Occipital lobe (tissue), 3 donors: ENCODE measurements at places on chromosomes 13 and 19.

DNA sequence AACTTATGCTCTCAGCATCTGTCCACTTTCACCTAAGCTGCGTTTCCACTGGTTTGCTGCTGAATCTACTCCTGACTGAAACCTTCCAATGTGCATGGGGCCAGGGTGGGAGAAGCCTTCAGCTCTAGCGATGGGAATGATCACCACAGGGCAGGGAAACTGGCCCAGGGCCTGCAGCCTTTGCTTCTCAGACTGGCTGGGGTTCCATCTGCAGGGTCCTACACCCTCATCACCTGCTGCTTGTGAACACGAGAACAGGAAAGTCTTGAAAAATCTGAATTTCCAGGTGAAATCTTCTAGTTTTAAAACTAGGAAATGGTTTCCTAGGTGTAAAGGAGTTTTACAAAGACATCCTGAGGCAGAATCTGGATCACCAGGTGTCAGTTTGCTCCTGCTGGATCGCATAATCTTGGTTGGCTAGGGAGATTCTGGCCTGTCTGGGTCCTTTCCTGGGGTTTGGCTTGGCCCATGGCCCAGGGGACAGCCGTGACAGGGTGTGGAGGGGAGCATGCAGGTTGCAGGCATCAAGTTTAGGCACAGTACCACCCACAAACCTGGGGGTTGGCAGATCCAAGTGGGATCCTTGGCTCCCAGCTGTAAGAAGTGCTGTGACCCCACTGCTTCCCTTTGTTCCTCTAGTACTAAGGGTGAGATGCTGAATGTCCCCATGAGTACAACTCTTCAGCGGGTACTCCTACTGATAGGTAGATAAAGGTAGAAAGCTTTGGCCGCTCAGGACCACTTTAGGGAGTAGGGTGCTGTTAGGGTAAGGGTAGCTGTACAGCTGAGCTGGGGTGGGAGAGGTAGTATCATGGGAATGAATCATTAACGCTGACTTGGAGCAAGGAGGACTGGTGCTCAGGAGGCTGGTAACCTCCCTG is 1.8 kb upstream of the UBE2M start:
- no peak for DNase-seq

DNA sequence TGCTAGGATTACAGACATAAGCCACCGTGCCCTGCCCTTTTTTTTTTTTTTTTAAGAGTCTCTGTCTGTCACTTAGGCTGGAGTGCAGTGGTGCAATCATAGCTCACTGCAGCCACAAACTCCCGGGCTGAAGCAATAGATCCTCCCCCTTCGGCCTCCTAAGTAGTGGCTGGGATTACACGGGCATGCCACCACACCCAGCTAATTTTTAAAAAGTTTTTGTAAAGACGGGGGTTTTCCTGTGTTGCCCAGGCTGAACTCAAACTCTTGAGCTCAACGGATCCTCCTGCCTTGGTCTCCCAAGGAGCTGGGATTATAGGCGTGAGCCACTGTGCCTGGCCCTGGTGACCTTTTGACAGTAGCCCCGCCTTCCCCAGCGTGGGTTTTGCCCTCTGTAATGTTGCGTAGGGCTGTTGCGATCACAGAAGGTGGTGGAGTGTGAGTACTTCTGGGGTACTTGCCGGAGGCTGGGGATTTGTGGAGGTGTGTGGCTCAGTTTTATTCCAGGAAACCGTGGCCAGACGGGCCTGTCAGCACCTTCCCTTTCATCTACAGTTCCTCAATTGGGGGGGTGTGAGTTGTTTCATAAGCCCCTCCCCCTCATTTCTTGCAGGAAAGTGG is 11.6 kb upstream of the RETN start:
- no peak for DNase-seq

DNA sequence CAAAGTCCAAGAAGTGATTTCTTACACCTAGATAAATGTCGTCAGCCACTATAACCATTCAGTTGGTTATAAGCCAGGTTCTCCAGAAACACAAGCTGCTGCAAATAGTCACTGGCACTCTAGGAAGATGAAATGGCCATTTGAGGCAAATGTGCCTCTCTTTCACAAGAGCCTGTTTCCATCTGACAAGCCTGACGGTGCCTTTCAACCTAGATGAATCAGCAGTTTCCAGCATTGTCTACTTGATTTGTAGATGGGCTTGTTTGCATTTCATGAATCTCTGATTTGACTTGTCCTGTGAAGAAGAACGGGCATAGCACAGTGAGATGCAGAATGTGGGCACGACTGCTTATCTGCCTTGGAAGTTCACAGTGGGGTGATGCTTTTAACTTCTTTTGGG is 327.2 kb downstream of the LMO7 start:
- no peak for DNase-seq

GRCh38 chr13:92164822-92165221 is 766.4 kb downstream of the GPC5 start:
- DNase-seq: no peak

DNA sequence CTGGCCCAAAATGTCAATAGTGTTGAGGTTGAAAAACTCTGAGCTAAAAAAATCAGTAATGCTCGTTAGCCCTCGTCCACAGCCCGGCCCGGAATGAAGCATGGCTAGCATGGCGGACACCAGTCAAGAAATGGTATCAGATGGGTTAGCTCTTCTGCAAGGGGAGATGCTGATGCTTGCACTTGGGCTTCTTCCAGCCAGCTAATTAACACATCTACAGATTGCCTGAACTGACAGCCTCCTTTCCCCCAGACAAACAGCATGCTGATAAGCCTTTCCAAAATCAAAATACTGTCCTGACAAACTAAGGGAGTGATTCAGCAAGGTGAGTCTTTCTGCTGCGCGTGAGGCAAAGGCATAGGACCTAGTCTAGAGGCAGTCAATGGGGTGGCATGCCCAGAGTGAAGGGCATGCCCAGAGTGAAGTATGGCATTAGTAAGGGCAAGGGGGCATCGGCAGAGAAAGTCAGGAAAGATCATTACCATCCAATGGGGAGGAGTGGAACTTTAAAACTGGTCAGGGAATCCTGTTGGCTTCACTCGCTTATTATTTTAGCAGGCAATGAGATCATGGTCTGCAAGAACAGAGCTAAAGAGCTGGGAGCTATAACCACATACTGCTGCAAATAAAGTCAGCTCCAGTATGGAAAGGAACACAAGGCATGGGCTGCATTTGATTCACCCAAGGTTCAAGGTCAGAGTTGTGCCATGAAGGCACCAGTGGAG is 30.2 kb upstream of the UBE2L5 start:
- DNase-seq: no peak

DNA sequence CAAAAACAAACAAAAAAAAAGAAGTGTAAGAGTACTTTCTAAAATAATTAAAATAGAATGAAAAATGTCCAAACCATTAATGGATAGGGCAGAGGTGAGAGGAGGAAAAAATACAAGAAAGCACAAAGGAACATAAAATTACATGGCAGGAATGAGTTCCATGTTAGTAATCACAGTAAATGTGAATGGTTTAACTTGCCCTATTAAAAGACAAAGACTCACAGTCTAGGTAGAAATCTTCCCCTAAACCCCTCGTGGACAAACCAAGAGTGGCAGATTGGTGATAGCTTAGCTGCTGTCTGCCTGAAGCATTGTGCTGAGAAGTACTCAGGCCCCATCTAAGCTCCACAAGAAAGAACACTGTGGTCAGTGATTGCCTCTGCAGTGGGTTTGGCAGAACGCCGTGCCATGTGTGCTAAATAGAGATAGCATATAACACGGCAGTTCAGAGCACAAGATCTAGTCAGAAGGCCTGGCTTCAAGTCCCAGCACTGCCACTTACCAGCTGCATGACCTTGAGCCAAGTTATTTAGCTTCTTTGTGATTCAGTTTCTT is 103.5 kb downstream of the DPF1 start:
- no peak for DNase-seq

DNA sequence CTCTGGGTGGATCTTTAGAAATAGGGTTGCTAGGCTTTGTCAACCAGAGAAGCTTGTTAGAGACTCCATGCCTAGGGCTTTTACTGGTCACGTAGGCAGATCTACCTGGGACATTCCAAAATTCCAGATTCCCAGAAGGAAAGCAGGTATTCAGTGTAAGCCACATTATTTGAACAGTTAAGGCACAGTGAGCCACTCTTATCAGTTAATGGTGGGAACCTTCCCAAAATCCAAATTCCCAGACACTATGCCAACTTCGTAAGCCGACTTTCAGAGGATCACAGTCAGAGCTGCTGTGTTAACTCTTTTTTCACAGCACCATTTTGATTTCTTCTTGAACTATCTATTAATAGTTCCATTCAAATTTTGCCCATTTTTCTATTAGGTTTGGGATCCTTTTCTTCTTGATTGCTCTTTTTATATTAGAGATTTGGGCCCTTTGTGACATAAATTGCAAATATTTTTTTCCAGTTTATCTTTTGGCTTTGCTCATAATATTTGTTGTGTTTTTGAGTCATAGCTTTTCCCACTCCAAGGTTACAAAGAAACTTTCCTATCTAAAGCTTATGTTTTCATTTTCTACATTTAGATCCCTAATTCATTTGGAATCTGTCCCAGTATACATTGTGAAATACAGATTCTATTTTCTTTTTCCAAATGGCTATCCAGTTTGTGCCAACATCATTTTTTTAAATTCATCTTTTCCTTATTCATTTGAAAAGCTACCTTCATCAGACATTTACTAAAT is 77.3 kb downstream of the DHRS12 start:
- DNase-seq: no peak

GRCh38 chr19:15110418-15110815 is 3.2 kb downstream of the SYDE1 start:
- DNase-seq: no peak

DNA sequence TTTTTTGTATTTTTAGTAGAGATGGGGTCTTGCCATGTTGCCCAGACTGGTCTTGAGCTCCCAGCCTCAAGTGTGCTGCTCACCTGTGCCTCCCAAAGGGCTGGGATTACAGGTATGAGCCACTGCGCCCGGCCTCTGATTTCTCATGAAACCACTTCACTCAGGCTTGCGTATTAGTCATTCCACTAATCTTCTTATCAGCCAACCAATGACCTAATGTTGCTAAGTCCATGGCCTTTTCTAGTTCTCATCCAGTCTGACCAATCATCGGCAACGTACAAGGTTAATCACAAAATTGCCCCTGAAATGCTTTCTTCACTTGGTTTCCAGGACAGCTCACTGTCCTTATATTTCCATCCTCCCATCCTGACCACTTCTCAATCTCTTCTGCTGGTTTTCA is 605.3 kb upstream of the SLC10A2 start:
- DNase-seq: no peak

GRCh38 chr13:113021391-113021790 is 52.4 kb downstream of the MCF2L start:
- DNase-seq: no peak
